AG04450 (cell line): ENCODE measurements at places on chromosomes 13 and 19.
A peak's percentile ranks its signal among the peaks of the same experiment; 100 is the strongest.

- DNase-seq = peak; percentile 59
Observed at GRCh38 chr13:98509271-98510155, 67.4 kb downstream of the STK24 start.

DNA sequence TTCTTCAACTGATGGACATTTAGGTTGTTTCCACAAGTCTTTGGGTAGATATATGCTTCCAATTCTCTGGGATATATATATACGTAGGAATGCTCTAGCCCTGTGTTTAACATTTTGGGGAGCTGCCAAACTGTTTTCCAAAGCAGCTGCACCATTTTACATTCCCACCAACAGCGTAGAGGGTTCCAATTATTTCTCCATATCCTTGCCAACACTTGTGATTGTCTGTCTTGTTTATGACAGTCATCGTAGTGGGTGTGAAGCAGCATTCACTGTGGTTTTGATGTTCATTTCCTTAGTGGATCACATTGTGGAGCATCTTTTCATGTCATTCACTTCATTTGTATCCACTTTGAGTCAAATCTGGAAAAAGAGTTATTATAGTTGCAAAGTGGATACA lies 4.7 kb upstream of the CBLC start:
- DNase-seq = no peak

GRCh38 chr19:16530540-16531379 lies 11.5 kb downstream of the CHERP start:
- DNase-seq = no peak

GRCh38 chr19:937259-937694 lies 11.4 kb downstream of the ARID3A start:
- no peak for DNase-seq

DNA sequence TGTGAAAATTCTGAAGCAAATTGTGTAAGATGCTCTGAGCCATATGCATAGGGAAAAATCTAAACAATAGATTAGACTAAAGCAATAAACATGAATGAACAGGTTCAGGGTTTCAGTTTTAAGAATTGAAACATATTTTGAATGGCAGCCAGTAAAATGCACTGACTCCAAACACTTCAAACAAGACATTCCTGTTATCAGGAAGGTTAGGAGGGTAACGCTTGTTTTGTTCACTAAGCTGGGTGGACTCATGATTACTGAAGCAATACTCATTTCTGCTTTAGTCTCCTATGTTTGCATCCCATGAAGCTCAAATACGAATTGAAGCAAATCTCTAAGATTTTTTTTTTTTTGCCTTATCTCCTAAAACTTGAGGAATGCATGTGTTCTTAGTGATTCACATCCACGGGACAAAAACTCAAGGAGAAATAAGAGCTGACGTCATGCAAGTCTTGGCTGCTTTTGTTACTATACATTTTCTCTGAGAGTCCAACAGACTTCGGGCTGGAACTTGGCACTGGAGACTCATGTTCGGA lies 29.1 kb upstream of the IGFL4 start:
- DNase-seq = peak; percentile 74

- DNase-seq = no peak
Observed at GRCh38 chr19:11361771-11362731, 6.8 kb downstream of the PLPPR2 start.

DNA sequence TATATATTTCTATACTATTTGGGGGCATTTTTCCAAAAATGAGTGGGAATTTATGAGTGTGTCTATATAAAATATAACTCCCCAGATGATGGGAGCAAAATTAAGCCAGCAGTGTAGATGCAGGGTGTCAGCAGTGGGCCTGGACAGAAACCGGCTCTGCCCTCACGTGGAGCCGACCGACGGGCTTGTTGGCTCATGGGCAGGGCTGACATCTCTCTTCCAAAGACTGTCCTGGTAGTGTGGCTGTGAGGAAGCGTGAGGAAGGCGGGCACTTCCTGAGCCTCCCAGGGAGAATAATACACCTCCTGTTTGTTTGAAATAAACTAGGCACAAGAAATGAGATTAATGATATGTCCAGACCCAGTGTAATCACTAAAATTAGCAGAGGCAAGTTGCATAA lies 206.5 kb downstream of the TEX29 start:
- DNase-seq = no peak

DNA sequence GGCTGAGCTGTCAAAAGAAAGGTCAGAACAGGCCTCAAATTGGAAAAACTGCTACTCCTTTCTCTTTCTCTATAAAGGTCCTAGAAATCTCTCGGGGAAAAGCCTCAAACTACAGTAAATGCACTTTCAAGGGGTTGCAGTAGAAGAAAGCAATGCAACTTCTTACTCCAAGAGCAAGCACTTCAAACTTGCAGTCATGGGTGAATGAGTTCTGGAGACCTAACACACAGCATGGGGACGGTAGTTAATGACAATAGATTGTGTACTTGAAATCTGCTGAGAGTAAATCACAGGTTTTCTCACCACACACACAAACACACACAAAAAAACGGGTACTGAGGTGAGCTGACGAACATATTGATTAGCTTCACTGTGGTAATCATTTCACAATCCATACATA lies 11.8 kb downstream of the TUBGCP3 start:
- DNase-seq = no peak

DNA sequence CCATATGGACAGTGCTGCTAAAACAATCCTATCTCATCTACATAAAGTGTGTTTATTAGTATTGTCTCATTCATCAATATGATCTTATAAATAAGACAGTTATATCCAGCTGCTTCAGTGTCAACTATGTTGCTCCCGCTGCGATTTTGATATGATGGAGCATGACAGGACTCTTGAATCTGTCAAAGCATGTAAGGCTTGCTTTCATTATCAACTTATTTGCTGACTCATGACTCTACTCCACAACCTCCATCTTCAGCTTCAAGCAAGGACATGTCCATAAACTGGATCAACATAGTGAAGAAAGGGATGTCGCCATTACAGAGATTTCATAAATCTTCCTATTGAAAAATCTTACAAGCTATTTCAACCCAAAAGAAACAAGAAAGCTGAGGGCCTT lies 2812.6 kb downstream of the PCDH9 start:
- DNase-seq = no peak

DNA sequence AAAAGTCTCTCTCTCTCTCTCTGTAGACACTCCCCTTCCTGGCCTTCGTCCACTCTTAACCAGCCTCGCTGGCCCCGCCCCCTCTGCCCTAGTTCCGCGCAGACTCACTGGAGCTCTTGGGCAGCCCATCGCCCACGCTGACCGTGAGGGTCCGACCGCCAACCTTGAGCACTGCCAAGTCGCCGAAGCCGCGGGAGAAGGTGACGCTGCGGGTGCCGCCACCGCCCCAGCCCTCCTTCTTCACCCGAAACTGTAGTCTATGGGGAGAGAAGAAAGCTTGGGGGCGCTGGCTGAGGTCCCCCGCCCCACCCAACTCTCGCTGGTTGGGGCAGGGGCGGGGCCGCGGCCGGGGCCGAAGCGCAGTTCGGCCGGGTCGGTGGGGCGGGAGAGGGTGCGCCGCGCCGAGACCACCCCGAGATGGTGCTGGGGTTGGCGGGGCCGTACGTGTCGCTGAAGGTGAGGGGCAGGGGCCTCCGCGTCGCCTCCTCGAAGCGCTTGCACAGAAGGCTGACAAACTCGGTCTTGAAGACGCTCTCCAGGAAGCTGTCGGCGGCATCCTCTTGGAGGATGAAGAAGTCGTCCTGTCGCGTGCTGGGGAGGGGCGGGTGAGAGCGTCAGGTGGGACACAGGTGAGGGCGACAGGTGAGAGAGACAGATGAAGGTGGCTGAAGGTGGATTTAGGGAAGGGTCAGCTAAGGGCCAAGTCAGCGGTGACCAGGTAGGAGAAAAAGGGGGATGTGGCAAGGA lies 12.6 kb upstream of the ZNF414 start:
- DNase-seq = peak; percentile 78

DNA sequence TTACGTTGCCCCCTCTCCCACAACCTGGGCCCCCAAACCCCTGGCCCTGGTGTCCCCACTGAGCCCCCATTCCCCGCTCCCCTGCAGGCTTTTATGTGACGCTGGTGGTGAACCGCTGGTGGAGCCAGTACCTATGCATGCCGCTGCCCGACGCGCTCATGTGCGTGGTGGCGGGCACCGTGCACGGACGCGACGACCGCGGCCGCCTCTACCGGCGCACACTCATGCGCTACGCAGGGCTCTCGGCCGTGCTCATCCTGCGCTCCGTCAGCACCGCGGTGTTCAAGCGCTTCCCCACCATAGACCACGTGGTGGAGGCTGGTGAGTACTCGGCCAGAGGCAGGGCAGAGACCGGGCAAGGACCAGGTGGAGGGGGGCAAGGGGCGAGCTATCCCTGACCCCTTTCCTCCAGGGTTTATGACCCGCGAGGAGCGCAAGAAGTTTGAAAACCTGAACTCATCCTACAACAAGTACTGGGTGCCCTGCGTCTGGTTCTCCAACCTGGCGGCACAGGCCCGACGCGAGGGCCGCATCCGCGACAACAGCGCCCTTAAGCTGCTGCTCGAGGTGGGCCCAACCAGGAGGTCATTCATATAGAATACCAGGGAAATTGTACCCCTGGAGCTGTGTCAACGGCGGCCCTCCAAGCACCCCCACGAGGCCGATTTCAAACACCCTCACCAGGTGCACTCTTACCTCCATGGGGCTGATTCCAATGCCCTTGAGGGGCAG lies 3.0 kb downstream of the BEST2 start:
- no peak for DNase-seq

- no peak for DNase-seq
Observed at GRCh38 chr19:39436350-39436716, 584 bp upstream of the RPS16 start.

- DNase-seq = no peak
Observed at GRCh38 chr13:81738364-81738763, 1397.4 kb upstream of the SPRY2 start.

GRCh38 chr13:33262062-33262487 lies 23.5 kb downstream of the STARD13 start:
- no peak for DNase-seq

DNA sequence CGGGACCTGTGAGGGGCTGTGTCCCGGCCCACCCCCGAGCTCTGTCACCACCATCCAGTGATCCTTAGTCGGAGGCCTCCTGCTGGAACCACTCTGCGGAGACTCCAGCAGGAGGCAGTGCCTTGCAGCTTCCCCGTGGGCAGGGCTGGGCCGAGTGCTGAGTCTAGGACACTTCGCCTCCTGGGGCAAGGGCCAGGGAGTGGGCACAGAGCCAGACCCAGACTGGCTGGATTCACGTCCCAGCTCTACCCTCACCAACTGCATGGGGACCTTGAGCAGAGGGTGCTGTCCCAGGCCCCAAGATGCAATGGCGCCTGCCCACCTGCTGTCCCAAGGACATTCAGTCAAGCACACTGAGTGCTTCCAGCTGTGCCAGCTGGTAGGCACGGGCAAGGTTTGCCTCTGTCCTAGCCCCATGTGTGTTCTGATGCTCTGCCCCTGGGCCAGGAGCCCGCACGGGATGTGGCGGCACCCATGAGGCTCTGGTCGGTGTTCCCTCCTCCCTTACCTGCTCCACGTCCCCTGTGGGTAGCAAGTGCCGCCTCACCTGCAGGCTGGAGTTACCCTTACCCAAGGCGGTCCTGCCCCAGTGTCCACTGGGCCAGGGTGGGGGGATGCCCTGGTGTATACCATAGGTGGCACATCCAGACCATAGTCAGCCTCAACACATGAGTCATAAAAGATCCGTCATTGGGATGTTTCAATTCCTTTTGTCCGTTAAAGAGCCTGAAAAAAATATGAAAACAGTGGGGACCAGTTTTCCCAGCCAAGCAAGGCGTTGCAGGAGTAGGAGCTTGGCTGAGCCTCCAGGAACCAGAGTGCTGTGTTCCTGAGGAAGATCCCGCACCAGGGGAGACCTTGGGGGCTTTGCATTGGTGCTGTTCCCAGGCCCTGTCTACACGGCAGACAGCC lies 7.4 kb downstream of the FZR1 start:
- DNase-seq = no peak

GRCh38 chr19:615619-616018 lies 17.7 kb downstream of the POLRMT start:
- DNase-seq = no peak

DNA sequence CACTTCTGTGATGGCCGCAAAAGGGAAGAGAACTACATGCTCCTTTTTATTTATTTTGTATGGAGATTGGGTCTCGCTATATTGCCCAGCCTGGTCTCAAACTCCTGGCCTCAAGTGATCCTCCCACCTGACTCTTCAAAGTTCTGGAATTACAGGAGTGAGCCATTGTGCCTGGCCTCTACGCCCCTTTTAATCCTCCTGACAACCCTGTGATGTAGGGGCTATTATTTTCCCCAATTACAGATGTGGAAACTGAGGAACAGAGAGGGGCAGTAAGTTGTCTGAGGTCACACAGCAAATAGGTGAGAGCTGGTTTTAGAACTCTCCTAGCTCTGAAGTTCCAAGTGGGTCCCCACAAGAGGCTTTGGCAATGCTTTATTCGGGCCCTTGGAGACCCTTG lies 11.7 kb downstream of the TJP3 start:
- no peak for DNase-seq

GRCh38 chr19:41995959-41996797 lies 2.1 kb upstream of the ATP1A3 start:
- no peak for DNase-seq

- DNase-seq = no peak
Observed at GRCh38 chr13:26721251-26722121, 39.1 kb downstream of the GPR12 start.

DNA sequence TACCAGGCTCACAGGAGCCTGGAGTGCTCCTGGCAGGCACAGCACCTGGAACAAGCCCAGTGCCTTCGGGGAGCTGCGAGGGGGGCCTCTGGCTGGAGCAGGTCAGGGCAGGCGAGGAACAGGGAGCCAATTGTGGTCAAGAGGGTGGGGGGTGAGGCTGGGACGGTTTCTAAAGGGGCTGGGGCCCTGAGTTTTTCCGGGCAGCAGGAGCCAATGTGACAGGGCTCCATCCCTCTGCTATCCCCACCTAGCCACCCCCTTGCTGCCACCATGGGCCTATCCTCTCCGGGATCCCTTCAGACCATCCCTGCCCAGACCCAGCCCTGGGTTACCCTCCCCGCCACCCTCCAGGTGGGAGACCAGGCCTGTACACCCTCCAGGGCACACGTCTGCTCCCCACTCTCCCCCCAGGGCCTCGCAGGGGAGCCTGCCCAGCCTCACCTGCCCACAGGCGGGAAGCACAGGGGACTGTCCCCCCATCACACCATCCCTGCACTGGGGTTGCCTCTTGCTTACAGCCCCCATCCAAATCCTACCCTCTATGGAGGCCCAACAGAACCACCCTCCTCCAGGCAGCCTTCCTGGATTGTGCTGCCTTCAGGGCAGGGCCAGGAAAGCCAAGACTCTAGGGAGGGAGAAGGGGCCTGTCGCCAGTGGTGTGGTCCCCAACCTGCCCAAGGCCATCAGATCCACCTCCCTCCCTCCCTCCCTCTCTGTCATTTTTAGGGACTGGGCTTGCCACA lies 121.0 kb downstream of the URI1 start:
- no peak for DNase-seq

- no peak for DNase-seq
Observed at GRCh38 chr13:27425918-27426630, 1.7 kb downstream of the GTF3A start.
